Fibroblast of mammary gland (primary cell): ENCODE measurements at places on chromosomes 6 and 20.

- DNase-seq = peak; percentile 7
These were observed 631.1 kb downstream of the KIF16B start for GRCh38 chr20:15942130-15942529.

DNA sequence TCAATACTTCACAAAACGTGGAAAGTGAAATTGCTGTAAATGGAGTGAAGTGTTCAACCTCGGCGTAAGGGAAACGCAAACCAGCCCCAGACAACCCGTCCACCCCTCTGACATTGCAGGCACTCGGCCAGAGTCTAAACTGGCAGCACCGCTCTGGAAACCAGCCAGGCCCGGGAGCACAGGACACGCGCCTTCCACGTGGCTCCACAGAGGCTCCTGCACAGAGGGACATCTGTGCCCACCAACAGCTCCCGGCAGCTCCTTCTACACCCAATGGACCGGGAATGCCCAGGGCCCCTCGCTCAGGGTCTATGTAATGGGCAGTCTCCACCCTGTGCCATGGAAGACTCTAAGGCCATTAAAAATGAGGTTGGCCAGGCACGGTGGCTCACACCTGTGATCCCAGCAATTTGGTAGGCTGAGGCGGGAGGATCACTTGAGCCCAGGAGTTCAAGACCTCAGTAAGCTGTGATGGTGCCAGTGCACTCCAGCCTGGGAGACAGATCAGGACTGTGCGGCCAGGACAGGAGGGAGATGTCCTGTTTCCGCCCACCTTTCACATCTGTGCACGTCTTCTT is 3.4 kb upstream of the HELZ2 start:
- no peak for DNase-seq

DNA sequence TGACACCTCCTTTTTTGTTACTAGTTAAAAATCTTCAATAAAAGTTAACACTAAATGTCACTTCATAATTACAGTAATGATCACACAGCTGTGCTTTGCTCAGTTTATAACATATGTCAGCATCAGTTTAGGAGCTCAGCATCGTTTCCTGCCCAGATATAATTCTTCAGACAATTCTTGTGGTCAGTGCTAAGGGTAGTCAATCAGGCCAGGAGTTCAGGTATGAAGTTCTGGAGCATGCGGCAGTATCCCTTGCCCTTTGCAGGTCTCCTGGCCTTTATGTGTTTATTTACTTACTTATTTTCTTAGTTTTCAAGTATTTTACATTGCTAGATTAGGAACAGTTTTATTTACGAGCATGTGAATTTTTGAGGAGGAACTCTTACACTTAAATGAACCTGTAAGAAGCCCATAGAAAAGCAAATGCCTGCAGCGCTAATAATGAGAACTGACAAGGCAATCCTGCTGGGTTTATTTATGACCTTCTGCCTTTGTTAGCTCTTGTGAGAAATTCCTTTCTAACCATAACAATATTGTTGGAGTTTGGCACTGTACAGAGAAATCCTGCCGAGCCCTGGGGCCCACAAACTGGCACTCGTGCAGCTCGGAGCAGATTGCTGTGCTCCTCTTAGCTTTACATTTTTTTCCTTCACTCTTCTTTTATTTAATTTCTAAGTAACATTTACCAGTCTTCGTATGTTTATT is 252.8 kb downstream of the TMEM242 start:
- no peak for DNase-seq

DNA sequence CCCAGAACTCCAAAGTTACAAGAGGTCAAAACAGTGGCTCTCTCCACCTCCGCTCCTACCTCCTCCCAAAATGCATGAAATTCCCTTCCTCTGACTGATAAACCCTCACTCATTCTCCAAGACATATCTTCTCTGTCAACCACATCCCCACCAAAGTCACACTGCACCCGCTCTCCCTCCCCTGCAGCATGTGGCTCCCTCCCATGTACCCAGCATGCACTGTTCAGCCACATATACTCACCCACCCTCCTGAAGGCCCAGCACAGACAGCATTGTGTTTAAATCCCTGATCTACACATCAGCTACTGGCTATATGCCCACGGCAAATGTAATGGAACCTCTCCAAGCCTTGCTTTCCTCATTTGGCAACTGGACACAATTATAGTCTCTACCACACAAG is 5.5 kb upstream of the POU5F1 start:
- DNase-seq = peak; percentile 68

- no peak for DNase-seq
These were observed 56.2 kb upstream of the NHSL1 start for GRCh38 chr6:138555421-138555988.

GRCh38 chr6:125375821-125376220 is 74.1 kb upstream of the HDDC2 start:
- DNase-seq = peak; percentile 61

- DNase-seq = peak; percentile 80
These were observed 38.3 kb downstream of the COX4I2 start for GRCh38 chr20:31675828-31676608.

- DNase-seq = no peak
These were observed 92.8 kb downstream of the TAF4 start for GRCh38 chr20:61972636-61973508.

DNA sequence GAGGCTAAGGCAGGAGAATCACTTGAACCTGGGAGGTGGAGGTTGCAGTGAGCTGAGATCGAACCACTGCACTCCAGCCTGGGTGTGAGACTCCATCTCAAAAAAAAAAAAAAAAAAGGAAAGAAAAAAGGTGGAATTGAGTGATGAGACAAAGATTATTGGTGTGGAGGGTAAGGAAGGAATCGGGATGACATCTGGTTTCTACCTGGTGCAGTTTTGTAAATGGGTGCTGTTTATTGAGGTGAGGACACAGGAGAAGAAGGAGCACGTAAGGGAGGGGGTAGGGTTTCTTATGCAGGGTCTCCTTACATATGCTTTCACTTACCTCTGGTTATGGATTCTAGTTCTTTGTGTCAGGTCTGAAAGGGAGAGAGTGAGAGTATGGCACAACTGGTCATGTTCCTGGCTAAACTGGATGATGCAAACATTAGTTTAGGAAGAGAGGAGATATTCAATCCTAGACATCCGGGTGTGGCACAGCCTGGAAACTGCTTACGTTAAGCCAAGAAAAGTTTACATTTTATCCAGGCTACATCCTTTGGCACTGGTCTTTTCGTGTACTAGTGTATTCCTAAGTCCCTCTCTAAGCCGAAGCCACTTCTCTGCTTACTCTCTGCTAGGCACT is 5.4 kb downstream of the RALY start:
- no peak for DNase-seq

GRCh38 chr20:38202982-38203293 is 37.9 kb upstream of the TGM2 start:
- DNase-seq = no peak

GRCh38 chr6:53813801-53814200 is 19.0 kb downstream of the LRRC1 start:
- no peak for DNase-seq

- DNase-seq = peak; percentile 53
These were observed 231.8 kb downstream of the BCKDHB start for GRCh38 chr6:80338201-80338836.

GRCh38 chr20:8132484-8133309 is 631 bp downstream of the PLCB1 start:
- DNase-seq = peak; percentile 21

GRCh38 chr6:166650824-166651807 is 24.1 kb upstream of the RPS6KA2 start:
- DNase-seq = no peak

DNA sequence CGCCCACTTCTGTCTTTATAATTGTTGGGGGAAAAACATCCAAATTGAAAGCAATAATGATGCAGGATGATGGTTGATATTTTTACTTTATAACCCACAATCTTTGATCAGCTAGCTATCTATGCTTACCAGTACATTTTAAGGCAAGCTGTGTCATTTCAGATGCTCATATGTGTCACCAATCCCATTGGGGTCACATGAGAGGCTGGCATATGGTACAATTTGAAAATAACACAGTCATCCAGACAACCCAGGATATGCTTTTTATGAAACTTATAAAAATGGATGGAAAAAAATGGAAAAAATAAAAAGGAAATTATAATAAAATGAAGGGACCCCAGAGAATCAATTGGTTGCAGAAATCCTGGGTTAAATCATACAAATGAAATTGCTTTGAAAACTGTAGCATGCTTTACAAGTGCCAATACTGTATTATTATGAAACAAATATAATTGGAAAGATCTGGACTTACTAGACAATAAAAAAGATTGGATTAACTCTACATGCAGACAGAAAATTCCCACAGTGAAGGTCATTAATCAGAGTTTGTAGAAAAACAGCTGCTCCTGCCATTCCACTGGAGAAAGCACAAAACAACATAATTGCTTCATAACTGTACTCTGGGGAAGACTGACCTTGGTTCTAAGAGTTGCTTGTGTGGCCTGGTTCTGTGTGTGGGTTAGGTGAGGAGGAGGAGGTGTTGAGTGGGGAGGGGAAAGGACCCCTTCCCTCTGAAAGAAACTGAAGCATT is 13.3 kb upstream of the PRIM2 start:
- DNase-seq = peak; percentile 85

GRCh38 chr6:107800564-107801164 is 23.4 kb downstream of the SCML4 start:
- no peak for DNase-seq

GRCh38 chr20:25233016-25233772 is 14.7 kb upstream of the PYGB start:
- peak; percentile 88 for DNase-seq

DNA sequence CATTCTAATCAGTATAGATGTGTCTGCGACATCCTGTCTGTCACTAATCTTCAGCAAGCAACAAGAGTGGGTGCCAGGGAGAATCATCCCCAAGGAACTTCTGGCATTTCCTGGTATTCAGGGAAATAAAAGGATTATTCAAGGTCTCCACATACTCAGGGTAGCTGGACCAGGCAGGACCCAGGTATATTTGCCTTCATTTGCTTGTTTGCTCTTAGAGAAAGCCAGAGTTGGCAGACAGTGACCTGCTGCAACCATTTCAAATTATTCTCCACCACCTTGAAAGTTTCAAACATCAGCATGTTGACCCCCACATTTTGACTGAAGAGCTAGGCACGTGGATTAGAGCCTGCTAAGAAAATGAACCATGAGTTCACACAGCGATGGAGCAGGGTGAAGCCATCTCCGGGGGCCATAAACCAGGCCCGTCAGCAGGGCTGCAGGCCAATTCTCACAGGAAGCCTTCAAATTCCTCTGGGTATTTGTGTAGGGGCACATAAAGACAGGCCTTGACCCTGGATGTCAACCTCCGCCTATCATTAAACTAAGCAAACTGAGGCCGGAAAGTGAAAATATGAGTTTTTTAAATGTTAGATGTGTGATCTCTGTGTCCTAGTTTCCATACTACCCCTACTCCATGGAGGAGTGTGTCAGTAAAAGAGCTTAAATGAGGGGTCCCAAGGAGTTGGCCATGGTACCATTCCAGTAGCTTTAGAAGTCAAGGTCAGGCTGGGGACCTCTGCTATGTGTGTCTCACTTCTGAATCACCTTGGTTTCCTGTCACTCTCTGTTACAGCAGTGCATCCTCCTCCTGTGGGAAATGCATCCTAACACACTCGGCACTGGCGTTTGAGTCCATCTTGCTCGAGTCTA is 32.9 kb downstream of the TRAM2 start:
- DNase-seq = peak; percentile 56

DNA sequence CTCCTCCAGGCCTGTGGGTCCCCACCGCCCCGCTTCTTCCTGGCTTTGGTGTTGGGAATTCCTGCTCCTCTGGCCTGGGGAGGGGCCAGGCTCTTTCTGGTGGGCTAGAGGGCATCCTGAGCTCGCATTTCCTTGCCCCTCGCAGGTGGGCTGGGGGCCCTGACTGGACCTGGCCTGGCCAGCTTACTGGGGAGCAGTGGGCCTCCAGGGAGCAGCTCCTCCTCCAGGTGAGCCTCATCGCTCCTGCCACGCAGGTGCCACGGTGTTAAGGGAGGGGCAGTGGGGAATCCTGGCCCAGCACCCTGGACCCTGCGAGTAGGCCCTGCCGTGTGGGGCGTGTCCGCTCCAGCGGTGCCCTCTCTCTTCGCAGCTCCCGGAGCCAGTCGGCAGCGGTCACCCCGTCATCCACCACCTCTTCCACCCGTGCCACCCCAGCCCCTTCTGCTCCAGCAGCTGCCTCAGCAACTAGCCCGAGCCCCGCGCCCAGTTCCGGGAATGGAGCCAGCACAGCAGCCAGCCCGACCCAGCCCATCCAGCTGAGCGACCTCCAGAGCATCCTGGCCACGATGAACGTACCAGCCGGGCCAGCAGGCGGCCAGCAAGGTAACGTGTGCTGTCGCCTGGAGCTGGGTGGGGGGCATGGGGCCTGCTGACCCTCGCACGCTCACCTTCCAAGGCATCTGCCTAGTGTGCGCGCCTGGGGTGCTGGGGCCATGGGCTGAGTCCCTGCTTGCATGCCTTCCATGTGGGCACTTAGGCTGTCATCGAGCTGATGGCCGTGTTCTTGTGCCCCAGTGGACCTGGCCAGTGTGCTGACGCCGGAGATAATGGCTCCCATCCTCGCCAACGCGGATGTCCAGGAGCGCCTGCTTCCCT is 4.7 kb downstream of the ADRM1 start:
- no peak for DNase-seq
